ENCODE measurements at places on chromosomes 3 and 15. TPM values are rescaled to one million over a fixed set of nuclear protein-coding genes. Genes with fewer than 3 reads are reported as not detected.
A peak's percentile ranks its signal among the peaks of the same experiment; 100 is the strongest.

GRCh38 chr3:52110502-52110901, 43.7 kb downstream of the POC1A start:
- no peak for DNase-seq

- no peak for DNase-seq
Measured at GRCh38 chr3:38151667-38152265, 13.3 kb downstream of the MYD88 start.

- DNase-seq = no peak
Measured at GRCh38 chr3:195081242-195081963, 189.6 kb downstream of the XXYLT1 start.

GRCh38 chr3:178505832-178506231, 30.4 kb upstream of the KCNMB2 start:
- DNase-seq = no peak

DNA sequence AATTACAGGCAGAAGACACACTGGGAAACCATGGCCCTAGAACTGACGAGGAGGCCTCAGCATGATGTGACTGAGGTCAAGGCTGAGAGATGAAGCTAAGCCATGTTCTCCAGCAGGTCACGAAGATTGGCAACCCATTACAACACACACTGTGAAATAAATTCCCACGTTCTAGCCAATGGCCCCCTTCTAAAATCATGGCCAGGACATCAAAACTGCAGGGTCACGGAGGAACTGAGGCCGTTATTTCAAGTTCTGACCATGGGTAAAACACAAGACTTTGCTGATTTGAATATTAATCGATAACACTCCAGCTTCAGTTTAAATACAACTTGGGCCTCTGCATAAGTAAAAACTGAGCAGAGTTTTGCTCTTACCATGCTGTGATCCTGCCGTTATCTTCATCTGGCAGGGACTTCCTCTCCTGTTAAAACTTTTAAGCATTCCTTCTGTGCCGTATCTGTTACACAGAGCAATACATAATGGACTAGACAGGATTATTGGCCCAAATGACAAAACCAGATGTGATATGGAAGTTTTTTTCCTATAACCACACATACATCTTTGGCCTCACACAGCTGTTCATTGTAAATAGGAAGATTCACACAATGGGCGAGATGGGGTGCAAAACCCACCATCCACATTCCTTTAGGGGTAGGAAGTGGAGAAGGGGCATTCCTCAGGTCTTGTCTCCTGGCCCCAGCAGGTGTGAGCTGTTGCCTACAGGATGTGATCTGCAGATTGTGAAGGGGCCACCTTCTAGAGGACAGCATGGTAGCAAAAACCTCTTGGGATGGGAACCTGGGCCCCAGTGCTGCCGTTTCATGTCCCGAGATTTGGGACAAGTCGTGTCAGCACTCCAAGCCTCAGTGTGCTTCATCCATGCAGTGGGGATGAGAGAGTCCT, 207.4 kb downstream of the OPA1 start:
- no peak for DNase-seq

GRCh38 chr3:23325466-23326065, 122.4 kb downstream of the UBE2E2 start:
- DNase-seq = no peak

GRCh38 chr15:78762985-78763795, 48.1 kb downstream of the ADAMTS7 start:
- no peak for DNase-seq

- no peak for DNase-seq
Measured at GRCh38 chr3:106452096-106452495, 583.3 kb upstream of the CBLB start.

GRCh38 chr15:85276921-85277320, 103.5 kb upstream of the AKAP13 start:
- DNase-seq = no peak

DNA sequence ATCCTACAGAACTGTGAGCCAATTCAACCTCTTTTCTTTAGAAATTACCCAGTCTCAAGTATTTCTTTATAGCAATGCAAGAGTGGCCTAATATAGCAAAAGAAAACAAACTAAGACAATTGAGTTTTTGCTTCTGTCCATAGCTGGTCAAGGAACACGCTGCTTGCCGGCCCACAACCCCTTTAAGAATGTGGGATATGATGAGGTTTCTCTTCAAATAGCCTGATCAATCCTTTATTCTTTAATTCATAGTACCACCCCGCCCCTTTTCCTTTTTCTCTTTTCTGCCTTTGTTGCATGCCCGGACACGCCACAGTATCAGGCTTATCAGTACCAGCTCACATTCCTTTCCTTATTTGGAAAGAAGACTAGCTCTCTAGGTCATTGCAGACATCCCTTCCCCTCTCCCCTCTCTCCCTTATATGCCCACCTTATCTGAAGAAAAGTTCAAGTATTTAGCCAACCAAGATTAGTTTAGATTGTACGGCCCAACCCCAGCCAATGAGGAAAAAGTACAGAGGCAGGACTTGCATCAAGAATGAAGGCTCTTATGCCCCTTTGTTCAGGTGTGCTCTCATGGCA, 404.5 kb downstream of the OCA2 start:
- no peak for DNase-seq

DNA sequence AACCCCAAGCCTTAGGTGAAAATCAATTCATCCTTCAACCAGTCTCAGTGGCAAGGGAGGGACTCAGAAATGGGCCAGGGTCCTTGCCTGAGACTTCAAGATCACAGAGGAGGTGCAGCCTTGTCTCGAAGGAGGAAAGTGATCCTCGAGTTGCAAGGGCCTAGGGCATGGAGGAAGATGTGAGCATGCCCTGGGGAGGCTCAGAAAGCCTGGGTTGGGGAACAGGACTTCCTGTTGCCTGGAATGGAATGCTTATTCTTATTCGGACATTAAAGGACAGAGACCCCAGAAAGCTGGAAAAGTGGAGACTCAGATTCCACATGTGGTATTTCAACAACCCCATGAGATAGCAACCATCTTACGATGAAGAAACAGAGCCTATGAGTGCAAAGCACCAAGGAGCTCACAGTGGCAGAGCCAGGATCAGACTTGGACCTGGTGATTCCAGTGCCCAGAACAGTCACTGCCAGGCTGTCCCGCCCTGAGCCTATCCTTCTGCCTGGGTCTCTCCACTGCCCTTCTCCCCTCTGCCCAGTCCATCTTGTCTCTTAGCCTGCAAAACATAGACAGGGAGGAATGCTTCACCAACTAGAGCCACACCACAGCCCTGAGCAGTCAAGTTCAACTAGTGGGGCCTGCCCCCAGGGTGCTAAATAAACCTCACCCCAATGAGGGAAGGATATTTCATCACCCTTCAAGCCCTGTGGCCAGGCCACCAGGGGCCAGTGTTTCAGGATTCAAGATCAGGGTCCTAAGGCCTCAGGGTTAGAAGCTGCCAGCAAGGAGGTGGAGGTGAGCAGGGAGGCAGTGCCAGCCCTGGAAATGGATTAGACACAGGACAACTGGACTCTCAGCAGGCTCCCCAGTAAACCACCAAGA, 21.9 kb downstream of the DAPK2 start:
- DNase-seq = no peak

- DNase-seq = no peak
Measured at GRCh38 chr3:15204005-15204404, 2.0 kb upstream of the CAPN7 start.

GRCh38 chr3:109863701-109864100, 526.4 kb upstream of the DPPA4 start:
- no peak for DNase-seq

DNA sequence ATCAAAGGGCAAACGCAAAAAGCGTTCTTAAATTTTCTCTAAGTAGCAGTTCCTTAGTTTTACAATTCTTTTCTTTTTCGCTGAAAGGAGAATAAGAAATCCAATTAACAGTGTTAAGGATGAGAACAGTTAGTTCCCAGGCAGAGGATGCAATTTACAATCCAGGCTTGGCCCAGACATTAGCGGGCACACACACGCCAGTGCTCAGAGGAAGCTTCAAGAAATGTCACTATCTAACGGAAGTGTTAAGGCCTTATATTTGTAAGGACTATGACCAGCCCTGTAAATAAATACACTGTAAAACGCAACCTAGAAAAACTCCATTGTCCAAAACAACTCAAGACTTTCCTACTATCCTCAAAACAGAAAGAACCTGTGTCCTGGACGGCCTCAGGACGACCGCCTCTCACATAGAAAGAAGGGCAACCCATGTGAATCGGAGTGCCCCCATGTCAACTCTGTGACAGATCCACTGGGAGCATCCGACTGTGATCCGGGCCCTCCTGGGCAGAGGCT, 1.3 kb downstream of the ACAP2 start:
- no peak for DNase-seq

DNA sequence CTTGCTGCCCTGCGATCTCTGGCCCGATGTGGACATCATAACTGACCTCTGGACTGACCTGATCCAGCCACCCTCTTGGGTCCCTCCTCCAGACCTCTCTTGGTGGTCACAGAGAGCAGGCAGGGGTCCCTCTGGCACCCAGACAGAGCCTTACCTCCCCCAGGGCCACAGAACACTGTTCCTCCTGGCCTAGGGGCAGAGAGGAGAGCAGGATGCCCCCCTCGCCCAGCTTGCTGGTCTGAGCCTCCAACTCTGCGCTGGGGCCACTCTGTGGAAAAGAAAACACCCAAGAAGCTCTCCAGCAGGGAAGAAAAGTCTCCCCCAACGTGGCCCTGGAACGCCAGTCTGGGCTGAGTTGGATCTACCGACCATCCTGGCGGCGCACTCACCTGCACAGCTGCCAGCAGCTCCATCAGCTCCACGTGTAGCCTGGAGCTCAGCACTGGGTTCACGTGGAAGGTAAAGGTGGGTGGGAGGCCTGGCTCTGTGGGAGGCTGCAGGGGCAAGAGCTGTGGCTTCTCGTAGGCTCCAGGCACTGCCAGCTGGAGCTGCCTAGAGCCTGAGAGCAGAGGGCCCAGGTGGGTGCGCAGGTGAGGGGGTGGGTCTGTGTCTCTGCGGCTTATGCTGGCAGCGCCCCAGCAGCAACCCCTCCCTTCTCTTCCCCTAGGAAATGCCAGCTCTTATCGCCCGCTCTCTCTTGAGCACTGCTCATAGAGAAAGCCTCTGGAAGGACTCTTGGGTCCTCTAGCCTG, 6.0 kb downstream of the PLA2G4F start:
- peak; percentile 66 for DNase-seq

- no peak for DNase-seq
Measured at GRCh38 chr3:187167777-187168176, 28.5 kb upstream of the RPL39L start.

DNA sequence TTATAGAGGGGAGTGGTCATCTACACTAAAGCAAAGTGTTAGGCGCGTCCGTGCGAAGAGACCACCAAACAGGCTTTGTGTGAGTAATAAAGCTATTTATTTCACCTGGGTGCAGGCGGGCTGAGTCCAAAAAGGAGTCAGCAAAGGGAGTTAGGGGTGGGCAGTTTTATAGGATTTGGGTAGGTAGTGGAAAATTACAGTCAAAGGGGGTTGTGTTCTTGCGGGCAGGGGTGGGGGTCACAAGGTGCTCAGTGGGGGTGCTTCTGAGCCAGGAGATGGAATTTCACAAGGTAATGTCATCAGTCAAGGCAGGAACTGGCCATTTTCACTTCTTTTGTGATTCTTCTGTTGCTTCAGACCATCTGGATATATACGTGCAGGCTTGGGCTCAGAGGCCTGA, 47.1 kb downstream of the OIP5 start:
- no peak for DNase-seq

GRCh38 chr3:134326126-134326525, 48.1 kb downstream of the AMOTL2 start:
- no peak for DNase-seq

DNA sequence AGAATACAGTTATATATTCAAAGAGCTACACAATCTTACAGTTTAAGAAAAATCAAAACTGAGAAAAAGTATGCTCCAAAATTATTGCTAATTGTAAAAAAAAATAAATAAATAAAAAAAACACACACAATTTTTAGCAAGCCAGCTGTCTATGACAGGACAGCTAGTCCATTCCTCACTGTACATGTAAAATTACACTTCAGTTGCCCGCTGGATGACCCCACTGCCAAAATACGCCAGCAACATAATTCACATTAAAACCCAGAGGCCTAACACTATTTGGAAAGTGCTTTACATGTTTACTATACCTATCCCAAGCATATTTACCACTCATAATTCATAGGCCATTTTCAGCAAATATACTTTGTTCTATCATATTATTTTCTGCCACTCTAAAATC, 5.8 kb downstream of the MYO9A start:
- no peak for DNase-seq

DNA sequence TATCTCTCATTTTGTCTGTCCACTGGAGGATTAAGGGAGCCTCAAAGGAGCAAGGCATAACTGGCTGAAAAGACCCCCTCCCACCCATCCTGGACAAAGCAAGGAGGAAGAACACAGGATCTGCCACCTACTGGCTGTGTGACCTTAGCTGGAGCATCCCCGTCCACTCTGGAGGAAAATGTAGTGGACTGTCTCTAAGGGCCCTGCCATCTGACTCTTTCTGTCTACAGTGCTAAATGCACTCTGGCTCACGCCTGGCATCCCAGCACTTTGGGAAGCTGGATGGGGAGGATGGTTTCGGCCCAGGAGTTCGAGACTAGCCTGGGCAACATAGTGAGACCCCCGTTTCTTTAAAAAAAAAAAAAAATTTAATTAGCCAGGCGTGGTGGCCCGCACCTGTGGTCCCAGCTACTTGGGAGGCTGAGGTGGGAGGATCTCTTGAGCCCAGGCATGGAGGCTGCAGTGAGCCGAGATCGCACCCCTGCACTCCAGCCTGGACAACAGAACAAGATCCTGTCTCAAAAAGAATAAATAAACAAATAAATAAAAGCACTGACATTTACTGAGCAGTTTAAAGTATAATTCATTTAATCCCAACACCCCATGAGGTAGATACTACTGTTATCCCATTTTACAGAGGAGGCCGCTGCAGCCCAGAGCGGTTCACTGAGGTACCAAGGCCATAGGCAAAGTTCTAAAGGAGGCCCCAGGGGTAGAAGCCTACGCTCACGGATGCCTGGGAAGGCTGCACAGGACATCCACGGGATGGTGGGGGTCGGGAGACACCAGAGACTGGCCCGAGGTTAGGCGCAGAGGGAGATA, 1.1 kb downstream of the TBC1D2B start:
- DNase-seq = no peak

- DNase-seq = no peak
Measured at GRCh38 chr3:158260392-158260791, 150.5 kb downstream of the RSRC1 start.

DNA sequence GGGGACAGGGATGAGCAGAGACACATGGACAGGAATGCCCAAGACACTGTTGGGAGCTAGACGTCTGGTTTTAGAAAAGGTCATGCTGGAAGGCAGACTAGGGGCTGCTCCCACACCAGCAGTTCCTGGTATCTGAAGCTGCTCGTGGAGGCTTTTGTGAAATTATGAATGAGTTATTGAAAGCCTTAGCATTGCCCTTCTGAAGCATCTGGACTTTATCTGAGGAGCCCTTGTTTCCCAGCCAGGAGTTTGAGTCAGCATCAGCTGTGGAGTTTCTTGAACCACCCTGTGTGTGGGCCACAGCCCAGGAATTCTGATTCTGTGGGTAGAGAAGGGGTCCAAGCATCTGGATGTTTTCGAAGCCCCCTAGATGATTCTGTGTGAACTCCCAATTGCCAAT, 258.7 kb downstream of the SLCO3A1 start:
- DNase-seq = no peak

The PROK2 gene
- not detected for total RNA-seq

The PP2D1 gene
- total RNA-seq = not detected

The BFSP2 gene
- not detected for total RNA-seq

The GPR15 gene
- 2.1 TPM for total RNA-seq

The SLC22A14 gene
- 1.6 TPM for total RNA-seq

The ROBO2 gene
- total RNA-seq = 12.0 TPM

Data from upper lobe of left lung (tissue), 6 donors.